NCI-H1436 treated with DMSO at 0.1 percent for 48 hours (cell line): ENCODE measurements at places on chromosomes 3 and 15.

- DNase-seq, result no peak
These were observed 50.2 kb downstream of the RARB start for GRCh38 chr3:25478211-25478757.

GRCh38 chr15:93029836-93030429 lies 59.1 kb downstream of the RGMA start:
- no peak for DNase-seq

- no peak for DNase-seq
These were observed 29.7 kb upstream of the KLF13 start for GRCh38 chr15:31296646-31297574.

DNA sequence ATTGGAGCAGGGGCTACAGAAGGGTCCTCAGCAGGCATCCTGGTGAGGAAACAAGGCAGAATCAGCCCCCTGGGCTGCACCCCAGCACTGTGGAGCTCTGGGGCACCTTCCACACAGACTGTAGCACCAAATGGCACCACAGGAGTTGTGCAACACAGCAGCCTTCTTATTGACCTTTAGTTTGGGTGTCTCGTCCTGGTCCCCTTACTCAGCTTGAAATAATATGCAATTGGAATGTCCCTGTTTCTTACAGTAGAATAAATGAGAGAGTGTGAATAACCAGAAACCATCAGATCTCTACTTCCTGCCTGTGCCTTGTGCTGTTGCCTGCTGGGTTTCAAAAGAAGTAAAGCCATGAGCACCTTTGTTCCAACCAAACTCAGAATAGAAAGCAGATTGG lies 44.5 kb downstream of the RPLP1 start:
- no peak for DNase-seq

GRCh38 chr15:72227192-72227586 lies 3.8 kb downstream of the PKM start:
- no peak for DNase-seq

DNA sequence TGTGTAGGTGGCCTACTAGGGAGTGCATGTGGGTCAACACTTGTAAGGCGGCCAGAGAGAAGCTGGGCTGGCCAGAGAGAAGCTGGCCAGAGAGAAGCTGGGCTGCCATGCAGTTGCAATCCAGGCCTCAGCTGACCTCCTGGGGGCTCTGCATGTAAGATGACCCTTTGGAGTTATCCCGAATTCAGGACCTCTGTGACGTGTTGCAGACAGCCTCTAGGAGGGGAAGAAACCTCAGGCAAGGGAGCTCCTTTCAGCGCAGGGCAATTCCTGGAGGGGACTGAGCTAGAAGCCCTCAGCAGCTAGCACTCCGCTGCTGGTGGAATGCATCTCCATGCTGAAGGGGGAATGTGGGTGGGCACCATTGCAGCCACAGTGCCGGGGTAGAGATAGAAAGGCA lies 15.8 kb upstream of the KBTBD12 start:
- DNase-seq, result no peak

GRCh38 chr15:79030470-79030869 lies 60.1 kb downstream of the RASGRF1 start:
- DNase-seq, result no peak

DNA sequence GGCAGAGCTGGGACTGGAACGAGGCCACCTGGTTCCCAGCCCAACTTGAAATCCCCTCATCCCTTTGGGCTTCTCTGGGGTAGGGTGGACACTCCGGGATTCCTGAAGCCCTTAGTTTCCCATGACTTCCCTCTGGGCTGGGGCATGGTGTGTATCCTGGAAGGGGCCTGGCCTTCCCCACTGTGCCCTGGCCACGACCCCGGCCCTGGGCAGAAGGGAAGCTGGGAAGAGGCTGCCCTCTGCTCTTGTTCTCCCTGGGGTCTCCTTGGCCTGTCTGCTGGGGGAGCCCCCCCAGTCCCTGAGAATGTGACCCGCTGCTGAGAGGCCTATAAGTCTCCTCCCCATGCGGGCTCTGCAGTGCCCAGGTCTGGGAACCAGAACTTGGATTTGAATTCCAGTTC lies 104.9 kb downstream of the LINGO1 start:
- DNase-seq, result no peak

GRCh38 chr3:53708001-53708621 lies 138.1 kb downstream of the CHDH start:
- no peak for DNase-seq

DNA sequence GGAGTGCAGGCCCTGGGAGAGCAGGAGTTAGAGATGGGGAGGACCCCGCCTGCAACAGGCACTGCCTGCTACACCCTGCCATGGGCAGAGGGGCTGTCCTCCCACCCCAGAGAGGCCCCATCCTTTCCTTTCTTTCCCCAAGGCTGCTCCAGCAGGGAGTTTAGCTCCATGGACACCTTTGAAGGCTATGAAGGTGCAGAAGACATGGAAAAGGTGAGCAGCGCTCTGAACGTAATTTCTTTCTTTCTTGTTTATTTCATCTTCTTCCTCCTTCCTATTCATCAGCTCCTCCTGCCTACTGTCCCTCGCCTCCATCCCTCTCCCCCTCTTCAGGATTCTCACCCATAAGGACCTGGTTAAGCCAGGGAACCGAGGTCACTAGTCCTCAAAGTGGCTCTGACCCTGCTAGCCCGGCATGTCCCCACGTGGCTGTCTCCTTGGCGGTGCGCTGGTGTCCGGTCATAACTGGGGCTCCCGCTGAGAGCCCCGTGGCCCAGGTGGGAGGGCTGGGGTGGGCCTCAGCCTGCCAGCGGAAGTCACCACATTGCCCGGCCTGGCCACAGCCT lies 16.0 kb upstream of the ADIPOQ start:
- no peak for DNase-seq

- DNase-seq, result no peak
These were observed 754.8 kb downstream of the ROBO1 start for GRCh38 chr3:79012946-79013362.

- DNase-seq, result no peak
These were observed 12.3 kb downstream of the CA12 start for GRCh38 chr15:63369296-63369695.

GRCh38 chr3:59247402-59247841 lies 197.6 kb upstream of the CFAP20DC start:
- DNase-seq, result no peak

- no peak for DNase-seq
These were observed 22.0 kb downstream of the ACAD11 start for GRCh38 chr3:132637590-132637989.
